ENCODE measurements at places on chromosomes 7 and 10.

DNA sequence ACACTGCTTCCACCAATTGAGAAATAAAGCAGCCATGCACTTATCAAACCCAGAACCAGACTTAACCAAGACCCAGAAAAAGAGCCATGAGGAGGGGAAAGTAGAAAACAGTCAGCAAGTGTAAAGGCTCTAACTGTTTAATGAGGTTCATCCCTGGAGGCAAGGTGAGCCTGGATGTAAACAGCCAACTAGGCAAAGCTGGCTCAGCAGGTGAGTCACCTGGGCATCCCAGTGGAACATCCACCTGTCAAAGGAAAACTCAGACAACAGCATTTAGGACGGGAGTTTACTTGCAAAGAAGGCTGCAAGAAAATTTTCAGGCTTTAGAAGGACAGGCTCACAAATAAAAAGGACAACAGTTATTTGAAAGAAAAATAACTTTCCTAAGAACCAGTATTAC lies 153.0 kb downstream of the SNX13 start:
- no peak for DNase-seq

DNA sequence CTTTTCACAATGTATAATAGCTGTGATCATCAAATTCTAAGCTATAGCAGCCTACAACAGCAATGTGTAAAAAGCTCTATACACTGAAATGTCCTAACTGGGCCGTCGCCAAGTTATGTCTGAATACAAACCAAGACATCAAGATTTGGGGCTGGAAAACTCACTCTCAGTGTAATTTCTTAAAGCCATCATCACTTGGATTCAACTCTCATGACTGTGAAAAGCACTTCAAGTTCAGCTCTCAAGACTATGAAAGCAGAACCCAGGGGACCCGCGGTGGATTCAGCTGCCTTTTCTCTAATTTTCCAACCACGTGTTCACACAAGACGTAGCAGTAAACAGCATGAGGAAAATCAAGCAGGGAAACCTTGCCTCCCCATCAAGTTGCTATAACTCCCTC lies 15.8 kb upstream of the ZNRF2 start:
- no peak for DNase-seq

DNA sequence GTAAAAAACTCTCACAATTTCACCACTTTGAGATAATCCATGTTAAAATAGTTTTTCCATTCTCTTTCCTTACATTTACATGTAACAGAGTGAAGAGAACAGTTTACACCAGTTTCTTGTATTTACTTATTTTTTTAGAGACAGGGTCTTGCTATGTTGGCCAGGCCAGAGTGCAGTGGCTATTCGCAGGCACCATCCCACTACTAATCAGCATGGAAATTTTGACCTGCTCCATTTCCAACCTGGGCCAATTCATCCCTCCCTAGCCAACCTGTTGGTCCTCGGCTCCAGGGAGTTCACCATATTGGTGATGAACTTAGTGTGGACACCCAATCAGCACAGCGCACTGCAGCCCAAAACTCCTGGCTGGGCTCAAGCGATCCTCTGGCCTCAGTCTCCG lies 74.1 kb downstream of the LYZL2 start:
- DNase-seq: no peak

DNA sequence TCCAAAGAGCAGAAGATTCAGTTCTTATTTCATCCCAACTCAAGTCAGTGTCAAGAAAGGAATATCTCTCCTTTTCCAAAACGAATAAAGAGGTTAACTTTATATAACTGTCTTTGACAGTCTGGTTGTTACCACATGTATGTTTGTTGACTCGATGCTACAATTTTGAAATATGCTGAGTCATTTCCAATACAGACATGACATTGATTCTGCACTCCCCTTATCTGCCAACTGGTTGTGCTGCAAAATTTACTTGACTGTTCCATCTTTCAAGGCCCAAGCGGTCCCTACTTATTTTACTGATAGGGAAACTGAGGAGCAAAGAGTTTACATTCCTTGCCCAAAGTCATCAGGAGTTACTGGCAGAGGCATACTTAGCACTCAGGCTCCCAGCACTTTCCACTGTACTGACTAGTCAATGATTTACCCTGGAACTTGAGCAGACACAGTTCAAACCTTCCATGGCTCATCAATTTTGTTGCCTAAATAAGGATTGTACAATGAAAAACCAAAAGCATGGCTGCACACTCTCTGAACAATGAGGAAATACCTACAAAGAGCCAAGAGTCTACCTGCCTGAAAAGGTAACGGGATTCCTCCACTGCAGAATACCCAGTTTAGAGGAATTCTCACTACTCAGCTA lies 52.8 kb downstream of the ABLIM1 start:
- DNase-seq: peak; percentile 44

GRCh38 chr10:3357737-3358136 lies 185.2 kb upstream of the PITRM1 start:
- DNase-seq: no peak

GRCh38 chr10:91032611-91033206 lies 111.8 kb upstream of the ANKRD1 start:
- DNase-seq: no peak

GRCh38 chr7:50530766-50531165 lies 34.4 kb downstream of the DDC start:
- DNase-seq: peak; percentile 64

DNA sequence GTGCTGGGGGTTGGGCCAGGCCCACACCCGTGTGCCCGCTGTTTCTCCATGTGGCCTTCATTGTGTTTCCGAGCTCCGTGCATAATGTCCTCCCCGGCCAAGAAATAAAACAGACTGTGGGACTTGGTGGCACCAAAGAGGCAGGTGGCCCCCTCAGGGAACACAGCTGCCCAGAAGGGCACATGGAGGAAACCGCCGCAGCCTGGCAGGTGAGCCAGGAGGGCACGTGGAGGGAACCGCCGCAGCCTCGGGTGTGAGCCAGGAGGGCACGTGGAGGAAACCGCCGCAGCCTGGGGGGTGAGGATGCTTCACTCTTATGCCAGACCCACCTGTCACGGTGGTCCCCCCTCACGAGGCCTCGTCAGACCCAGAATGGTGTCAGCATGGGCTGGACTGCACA lies 288.7 kb downstream of the WDR37 start:
- DNase-seq: no peak

DNA sequence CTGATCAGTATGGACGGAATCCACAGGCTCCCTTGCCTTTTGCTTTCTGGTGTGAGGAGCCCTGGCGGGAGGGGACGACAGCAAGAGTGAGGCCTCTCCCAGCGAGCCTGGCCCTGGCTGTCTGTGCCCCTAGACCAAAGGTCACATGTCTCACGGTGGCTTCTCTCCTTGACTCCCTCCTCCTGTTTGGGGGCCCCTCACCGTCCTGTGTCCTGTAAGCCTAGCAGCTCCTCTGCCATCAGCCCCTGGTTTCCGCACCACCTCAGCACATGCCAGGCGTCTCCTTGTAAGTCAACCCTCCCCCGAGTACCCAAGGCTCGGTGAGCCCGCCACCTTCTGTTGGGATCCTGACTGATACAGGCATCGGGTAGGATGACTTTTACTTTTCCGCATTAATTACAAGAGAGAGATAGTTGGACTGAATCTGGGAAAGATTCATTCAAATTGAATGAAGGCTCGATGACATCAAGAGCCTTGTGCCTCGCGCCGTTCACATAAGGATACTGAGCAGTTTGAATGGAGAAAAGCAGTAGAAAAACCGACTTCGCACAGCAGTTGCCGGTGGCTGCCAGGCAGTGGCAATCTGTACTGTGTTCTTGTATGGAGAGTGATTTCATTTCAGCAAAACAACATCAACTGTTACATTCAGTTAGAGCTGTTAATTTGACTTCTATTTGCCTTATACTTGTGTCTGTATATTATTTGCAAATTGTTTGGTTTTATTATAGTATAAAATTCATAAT lies 119.8 kb downstream of the XRCC2 start:
- DNase-seq: no peak

GRCh38 chr10:79189853-79190435 lies 121.2 kb downstream of the ZMIZ1 start:
- DNase-seq: no peak

GRCh38 chr10:99548041-99548530 lies 15.3 kb downstream of the NKX2-3 start:
- peak; percentile 18 for DNase-seq

GRCh38 chr7:55113760-55114540 lies 95.1 kb downstream of the EGFR start:
- no peak for DNase-seq

DNA sequence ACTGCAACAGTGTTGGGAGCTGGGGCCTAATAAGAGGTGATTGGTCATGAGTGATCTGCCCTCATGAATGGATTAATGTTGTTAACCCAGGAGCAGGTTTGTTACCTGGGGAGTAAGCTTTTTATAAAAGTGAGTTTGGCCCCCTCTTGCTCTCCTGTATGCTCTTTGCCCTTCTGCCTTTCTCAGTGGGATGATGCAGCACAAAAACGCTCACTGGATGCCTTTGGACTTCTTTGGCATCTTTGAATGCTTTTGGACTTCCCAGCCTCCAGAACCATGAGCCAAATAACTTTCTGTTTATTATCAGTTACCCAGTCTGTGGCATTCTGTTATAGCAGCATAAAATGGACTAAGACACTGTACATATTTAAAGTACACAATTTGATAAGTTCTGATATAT lies 48.5 kb downstream of the CCDC71L start:
- DNase-seq: no peak

GRCh38 chr7:75691793-75692543 lies 46.8 kb downstream of the HIP1 start:
- no peak for DNase-seq

- no peak for DNase-seq
Observed at GRCh38 chr10:71084061-71084817, 128.1 kb upstream of the UNC5B start.

- no peak for DNase-seq
Observed at GRCh38 chr10:119677904-119678755, 26.9 kb downstream of the BAG3 start.

GRCh38 chr7:102444961-102445673 lies 11.7 kb downstream of the ORAI2 start:
- no peak for DNase-seq

DNA sequence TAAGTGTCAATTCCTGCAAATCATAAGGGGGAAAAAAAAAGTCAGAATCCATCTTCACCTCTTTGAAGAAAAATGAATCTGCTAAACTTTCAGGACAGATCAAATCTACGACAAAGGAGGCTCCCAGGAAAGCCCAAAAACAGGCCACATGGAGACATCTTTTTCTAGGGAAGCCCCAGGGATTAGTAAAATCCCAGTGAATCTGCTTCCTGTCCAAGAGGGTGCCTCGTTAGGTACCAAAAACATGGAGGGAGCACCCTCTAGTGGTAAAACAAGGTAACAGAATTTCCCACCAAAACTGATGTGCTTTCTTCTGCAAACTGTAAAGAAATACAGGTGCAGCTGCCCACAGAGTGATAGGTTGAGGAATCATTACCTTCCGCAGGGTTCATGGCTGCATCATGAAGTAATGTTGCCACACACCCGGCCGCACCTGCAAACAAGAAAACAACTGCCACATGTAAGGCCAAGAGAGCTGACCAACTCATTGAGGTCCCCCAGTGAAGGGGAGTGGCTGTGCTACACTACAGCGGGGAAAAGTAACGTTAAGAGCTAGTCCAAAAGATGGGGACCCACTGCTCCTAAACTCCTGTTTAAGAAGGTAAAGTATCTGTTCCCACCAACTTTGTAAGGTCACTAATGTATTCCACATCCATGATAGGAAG lies 7.9 kb downstream of the SLC25A28 start:
- peak; percentile 65 for DNase-seq

DNA sequence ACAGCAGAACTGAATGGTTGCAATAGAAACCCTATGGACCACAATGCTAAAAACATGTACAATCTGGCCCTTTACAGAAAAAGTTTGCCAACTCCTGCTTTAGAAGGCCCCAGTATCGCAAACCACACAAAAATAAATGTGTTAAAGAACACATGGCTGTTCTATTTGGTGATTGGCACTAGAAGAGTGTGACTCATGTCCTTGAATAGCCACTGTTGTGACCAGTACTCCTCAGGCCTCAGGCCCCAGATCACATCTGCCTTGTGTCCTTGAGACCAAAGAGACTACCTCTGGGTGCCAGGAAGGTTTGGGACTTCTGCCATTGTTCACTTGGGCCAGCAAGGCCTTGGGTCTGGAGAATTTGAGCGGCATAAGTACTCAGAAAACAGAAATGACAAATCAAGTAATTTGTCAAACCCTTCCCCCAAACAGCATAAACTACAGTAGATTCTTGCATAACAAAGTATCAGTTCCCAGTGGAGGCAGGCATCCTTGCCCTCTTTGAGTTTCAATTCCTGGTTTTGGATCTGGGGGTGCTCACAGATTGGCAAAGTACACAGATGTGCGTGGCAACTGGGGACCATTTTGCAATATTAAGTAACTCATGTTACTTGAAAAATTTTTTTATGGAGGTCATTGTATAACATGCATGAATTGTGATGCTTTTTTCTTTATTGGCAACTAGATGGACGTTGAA lies 50.2 kb downstream of the MTURN start:
- no peak for DNase-seq

- no peak for DNase-seq
Observed at GRCh38 chr7:102220229-102220850, 66.3 kb upstream of the SH2B2 start.

- no peak for DNase-seq
Observed at GRCh38 chr7:42674541-42674940, 237.3 kb downstream of the C7orf25 start.

GRCh38 chr7:11448323-11448722 lies 383.7 kb downstream of the THSD7A start:
- DNase-seq: no peak

DNA sequence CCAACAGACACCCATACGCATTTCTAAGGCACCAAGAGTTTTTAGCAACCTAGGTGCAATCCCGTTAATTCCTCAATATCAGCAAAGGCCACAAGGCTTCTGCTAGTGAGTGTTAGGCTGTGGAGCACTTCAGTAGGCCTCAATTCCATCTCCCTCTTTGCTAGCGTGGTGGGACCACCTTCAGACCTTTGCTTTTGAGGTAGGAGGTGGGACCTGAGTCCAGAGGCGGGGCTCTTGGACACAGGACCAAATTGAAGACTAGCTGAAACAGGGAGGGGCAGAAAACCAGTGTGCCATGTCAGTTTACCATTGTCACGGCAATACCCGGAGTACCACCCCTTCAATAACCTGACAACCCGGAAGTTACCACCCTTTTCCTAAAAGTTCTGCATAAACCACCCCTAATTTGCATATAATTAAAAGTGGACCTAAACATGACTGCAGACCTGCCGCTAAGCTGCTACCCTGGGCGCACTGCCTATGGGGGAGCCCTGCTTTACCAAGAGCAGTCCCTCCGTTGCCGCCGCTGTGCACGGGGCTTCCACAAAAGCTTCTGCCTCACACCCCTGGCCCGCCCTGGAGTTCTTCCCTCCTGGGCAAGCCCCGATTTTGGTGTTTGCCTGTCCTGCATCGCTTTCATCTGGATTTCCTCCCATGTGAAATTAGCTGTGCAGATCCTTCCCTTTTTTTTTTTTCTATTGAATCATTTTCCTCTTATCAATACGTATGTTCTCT lies 41.1 kb upstream of the EN2 start:
- no peak for DNase-seq
